ENCODE measurements at places on chromosomes 7 and 10.

- no peak for DNase-seq
Measured at GRCh38 chr10:104032144-104032775, 53.4 kb downstream of the COL17A1 start.

GRCh38 chr7:129348023-129348740 is 86.0 kb upstream of the STRIP2 start:
- no peak for DNase-seq

DNA sequence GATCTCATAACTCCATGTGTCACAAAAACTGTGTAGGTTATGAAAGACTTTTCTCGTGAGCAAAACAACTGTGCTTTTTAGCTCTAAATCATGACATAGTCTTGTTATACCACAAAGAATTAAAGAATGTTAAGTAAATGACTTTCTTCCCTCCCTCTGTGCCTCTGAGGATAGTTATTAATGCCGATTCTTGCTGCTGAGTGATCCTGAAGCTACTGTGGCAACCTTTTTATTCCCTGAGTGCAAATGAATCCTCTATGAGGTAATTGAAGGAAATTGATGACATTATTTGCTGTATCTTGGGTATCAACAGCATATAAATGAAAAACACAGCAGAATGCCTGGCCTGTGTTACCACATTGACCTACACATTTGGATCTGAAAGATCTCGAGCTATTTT is 142.2 kb upstream of the HDAC9 start:
- no peak for DNase-seq

DNA sequence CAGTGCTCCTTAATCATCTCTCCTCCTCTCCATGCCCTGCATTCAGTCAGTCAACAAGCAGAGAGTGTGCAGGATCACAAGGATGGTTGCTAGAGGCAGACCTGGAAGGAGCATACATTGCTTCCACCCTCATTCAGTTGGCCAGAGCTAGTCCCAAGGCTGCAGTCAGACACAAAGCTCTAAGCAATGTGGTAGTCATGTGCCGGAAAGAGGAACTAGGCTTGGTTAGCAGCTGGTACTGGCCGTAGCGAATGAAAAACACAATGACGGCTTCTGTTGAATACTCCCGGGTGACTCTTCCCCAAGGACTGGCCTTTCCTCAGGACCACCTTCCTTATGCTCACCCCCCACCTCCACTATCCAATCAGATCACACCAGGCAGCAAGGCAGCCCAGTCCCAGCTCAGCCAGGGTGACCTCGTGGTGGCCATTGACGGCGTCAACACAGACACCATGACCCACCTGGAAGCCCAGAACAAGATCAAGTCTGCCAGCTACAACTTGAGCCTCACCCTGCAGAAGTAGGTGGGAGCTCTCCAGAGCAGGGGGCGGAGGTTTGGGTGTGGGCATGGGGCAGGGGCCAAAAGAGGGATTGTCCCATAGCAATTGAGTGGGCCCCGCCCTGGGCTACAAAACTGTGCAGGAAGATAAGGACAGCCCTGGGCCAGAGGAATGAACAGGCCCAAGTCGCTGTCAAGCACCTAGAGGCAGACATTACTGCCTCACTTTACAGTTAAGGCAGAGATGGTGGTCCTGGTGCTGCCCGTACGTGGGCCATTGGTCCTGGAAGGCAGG is 10.9 kb downstream of the LDB3 start:
- DNase-seq, result no peak

DNA sequence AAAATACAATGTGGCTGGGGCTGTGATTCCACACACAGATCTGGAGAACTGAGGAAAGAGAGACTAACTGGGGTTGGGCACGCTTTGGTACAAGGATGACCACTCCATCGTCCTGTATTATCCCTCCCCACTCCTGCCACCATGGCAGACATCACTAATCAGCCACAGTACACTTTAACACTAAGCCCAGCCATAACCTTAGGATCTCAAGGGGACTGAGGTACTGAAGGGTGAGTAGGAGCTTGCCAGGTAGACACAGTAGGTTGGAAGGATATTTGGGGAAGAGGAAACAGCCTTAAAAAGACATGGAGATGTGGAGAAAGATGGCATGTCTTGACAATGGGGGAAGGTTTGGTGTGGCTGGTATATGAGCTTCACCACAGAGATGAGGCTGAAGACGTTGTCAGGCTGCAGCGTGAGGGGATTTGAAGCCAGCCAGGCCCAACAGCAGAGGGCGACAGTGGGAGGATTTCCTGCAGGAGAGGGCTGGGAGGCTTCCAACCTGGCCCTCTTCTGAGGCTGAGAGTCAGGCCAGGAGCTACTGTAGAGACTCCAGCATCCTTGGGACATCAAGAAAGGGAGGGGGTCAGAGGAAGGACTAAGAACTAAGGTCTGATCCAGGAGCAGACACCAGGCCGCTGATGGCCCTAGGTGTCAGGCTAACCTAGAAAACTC is 58.6 kb upstream of the COL13A1 start:
- no peak for DNase-seq

DNA sequence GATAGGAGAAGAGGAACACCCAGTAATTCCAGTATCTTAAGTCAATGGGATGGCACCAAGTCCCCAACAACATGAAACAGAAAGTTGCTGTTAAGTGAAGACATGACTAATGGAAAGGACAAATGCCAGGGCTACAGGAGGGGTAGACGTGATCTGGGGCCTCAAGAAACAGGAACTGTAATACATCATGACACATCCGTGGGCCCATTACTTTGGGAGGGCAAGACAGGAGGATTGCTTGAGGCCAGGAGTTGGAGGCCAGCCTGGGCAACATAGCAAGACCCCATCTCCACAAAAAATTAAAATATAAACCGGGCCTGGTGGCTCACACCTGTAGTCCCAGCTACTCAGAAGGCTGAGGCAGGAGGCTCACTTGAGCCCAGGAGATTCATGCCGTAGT is 408.6 kb upstream of the PRKCQ start:
- no peak for DNase-seq

- DNase-seq, result no peak
Measured at GRCh38 chr10:98572594-98572993, 125.9 kb upstream of the HPS1 start.

GRCh38 chr10:22646388-22646853 is 68.0 kb downstream of the PIP4K2A start:
- DNase-seq, result no peak

- no peak for DNase-seq
Measured at GRCh38 chr7:96718107-96719003, 8.7 kb upstream of the SEM1 start.

DNA sequence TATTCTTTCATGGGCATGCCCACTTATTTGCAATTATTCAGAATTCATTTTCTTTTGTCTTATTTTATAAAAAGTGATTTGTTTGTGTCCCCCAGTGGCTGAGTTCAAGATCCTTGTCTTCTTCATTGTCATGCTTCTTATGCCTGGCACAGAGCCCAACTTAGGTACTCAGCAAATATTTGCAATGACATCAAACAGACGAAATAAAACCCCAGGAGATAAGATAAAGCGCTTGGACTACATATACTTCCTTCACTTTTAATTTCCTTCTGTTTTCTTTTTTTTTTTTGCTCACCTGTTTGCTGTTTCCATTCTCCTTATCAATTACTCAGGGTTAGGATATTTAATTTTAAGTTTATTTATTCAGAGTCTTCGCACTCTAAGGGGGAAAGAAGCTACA is 225.0 kb downstream of the SDHAF3 start:
- no peak for DNase-seq

DNA sequence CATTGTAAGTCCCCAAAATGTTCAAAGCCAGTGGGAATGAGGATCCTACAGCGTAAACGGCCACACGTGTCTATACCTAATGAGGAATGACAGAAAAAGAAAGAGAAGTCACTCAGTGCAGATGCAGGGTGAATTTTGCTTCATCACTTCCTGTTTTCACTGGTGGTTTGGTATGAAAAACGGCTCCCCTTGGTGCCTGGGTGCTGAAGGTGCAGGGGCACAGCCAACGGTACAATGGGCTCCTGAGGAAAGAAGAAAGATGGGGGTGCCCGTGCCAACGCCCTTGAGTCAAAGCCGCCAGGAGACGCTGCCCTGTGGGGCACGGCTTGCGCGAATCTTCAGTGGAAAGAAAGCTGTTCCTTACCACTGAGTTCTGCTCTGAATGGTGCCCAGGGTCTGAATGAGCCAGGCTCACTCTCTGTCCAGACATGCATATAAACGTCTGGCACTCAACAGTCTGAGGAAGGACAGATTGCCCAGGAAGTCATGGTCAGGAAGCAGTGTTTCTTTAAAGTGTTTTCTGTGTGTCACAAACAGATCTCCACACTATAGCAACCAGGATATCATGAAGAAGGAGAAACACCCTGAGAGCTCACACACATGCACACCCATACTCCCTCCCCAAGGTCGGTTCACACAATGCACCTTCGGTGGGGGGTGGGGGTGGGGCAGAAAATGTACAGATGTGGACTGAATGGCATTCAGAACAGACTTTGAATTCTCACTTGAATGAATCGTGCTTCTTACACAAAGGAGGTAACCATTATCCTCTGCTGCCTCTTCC is 105.8 kb downstream of the ELMO1 start:
- no peak for DNase-seq

GRCh38 chr7:138952791-138953190 is 28.4 kb downstream of the KIAA1549 start:
- DNase-seq, result no peak

- no peak for DNase-seq
Measured at GRCh38 chr7:20858951-20859350, 72.3 kb upstream of the SP8 start.

GRCh38 chr10:17028798-17029197 is 100.8 kb downstream of the CUBN start:
- DNase-seq, result no peak

GRCh38 chr10:113202011-113202410 is 252.0 kb downstream of the TCF7L2 start:
- DNase-seq, result no peak
